Activated CD4-positive, alpha-beta memory T cell treated with anti-CD3 and anti-CD28 coated beads for 36 hours (primary cell): ENCODE measurements at places on chromosomes 3 and 15. TPM values are rescaled to one million over a fixed set of nuclear protein-coding genes. Genes with fewer than 3 reads are reported as not detected.
A peak's percentile ranks its signal among the peaks of the same experiment; 100 is the strongest.

The CIP2A gene
- total RNA-seq = 45.1 TPM

The CCDC50 gene
- total RNA-seq = 15.4 TPM

The TM4SF1 gene
- 0.92 TPM for total RNA-seq

The LYZL4 gene
- total RNA-seq = not detected

- DNase-seq = peak; percentile 39
These were observed 5.5 kb downstream of the TMEM266 start for GRCh38 chr15:76065245-76065644.

GRCh38 chr3:71075494-71075893 lies 508.0 kb downstream of the FOXP1 start:
- DNase-seq = no peak

GRCh38 chr15:95168951-95169431 lies 937.6 kb downstream of the MCTP2 start:
- DNase-seq = no peak

GRCh38 chr3:123655400-123655799 lies 70.5 kb upstream of the HACD2 start:
- no peak for DNase-seq

DNA sequence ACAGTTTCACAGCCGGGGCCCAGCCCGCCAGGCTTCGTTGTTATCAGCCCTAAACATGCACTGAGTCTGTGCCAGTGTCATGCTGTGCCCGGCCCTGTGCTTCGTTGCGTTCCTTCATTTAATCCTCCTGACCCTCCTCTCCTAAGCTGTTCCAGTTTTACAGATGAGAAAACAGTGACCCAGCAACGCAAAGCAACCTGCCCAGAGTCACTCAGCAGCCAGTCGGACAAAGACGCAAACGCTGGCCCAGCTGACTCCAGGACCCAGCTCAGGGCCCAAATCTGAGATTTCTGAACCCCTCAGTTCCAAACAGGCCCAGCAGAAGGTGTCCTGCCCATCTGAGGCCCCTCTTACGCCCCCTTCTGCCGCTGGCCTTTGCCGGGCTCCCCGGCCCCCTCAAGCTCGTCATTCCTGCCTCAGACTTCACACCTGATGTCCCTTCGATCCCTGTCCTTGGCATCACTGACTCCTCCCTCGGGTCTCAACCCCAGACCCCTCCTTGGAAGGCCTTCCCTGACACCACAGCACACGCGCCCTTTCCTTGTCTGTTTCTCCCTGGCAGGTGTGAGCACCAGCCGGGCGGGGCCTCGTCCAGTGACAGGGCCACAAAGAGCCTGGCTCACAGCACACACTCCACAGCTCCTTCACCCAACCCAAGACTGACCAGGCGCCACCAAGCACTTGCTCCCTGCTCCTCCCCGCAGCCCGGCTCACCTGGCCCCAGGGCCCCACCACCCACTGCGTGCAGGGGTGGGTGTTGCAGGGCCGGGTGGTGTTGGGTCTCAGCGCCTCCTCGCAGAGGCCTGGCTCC lies 48.1 kb downstream of the ADAMTS7 start:
- DNase-seq = no peak

DNA sequence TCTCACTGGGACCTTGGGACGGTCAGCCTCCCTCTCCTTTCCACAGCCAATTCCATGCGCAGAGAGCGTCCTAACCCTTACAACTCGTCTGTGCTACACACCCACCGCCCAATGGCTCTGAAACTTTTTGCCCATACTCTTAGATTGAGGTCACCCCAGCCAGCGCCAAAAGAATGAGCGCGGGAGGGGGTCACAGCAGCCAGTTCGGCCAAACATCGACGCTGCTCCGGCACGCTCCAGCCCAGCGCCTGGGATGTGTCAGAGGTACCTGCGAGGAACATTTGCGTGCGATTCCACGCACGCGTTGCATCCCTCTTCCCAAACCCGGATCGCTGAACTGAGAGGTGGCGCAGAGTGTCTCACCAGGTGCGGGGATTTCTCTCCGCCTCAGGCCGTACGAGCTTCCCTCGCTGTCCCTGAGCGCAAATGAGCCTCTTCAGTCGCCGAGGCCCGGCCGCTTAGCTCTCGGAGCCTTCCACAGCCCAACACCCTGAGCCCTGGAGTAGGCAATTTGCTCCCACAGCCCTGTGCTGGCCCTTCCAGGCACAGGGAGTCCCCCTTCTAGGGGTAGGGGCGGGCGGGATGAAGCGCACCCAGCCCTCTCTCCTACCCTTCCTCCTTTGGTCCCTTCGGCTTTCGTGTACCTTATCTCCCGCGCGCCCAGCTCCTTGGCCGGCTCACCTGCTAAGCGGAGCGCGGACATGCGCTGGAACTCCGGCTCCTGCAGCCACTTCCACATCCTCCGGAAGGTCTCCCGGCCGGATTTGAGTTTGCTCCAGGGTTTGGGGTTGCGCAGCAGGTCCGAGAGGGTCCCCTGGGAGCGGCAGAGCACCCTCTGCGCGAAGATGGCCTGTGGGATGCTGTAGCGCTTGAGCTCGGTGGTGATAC lies 1.8 kb downstream of the ONECUT1 start:
- no peak for DNase-seq

GRCh38 chr3:46542801-46543201 lies 23.3 kb downstream of the LRRC2 start:
- no peak for DNase-seq

DNA sequence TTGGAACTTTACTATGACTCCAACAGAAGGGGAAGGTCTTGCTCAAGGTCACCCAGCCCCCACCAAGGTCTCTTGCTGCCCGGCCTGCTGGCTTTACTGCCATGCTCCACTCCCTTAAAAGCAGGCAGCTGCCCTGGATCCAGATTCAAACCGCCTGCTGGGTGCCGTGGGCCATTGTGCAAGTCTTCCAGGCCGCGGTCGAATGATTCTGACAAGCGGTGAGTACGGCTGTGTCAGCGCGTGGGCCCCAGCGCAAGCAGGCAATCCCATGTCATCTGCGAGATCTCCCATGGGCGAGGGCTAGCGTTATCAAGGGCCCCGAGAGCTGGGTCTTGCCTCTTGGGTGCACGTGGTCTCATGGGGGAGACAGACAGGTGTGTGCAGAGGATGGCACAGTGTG lies 37.6 kb downstream of the CORO2B start:
- no peak for DNase-seq

GRCh38 chr3:70120357-70120966 lies 120.9 kb downstream of the SAMMSON start:
- peak; percentile 72 for DNase-seq

DNA sequence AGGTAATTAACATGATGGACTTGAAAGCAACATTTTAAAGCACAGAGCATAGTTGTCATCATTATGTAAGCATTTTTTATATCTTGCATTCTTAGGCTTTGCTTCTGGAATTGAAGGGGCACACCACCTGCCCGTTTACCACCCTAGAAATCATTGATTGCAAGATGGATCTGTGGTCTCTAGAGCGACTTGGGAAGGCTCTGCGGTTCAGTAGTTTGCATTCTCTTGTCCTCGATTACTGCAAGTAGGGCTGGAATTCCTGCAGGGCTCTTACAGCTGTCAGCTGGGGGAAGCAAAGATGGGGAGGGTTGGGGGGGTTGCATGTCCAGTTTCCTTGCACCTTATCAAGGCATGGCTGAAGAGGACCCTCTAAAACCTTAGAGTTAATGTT lies 56.7 kb upstream of the RNF7 start:
- no peak for DNase-seq

- no peak for DNase-seq
These were observed 23.7 kb upstream of the HERC1 start for GRCh38 chr15:63857461-63857856.

GRCh38 chr3:147423537-147423797 lies 14.3 kb downstream of the ZIC1 start:
- DNase-seq = no peak

DNA sequence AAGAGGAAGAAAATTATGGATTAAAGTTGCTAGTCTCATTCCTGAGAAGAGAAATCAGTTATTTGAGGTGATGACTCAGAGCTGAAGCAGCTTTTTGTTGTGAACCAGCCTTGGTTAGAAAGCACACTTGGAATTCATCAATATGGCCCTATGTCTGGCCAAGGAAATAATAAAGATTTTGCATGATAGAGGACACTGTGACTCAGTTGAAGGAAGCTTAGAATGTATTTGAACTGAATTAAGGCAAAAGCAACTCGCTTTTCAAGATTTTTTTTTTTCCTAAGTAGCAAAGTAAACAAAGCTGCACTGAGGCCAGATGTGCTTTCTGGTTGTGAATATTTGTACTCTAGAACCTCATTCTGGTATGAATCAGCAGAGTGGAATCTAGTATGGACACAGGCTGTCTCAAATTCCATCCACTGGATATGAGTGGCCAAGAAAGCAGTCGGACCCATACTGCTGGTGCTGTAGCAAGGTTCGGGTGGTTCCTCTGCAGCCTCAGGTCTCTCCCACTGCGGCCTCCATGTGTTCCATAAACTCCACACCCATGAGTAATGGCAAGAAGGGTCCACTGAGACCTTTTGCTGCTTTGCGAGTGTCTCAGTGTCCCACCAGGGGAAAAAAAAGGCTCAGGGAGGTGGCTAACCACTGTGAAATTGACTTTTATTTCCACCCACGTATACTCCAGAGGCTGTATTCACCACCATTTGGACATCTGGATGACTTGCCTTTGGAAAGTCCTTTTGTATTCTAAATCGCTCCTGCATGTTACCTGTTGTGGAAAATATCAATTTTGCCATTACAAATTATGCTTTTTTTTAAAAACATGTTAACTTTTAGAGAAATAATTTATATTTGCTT lies 53.1 kb downstream of the TGFBR2 start:
- DNase-seq = no peak

- DNase-seq = no peak
These were observed 5.7 kb upstream of the CYP11A1 start for GRCh38 chr15:74373056-74373650.

- no peak for DNase-seq
These were observed 41.1 kb downstream of the LARP6 start for GRCh38 chr15:70812827-70813364.
